Renal pelvis (tissue), 12 donors: ENCODE measurements at places on chromosomes 1 and 21.
A peak's percentile ranks its signal among the peaks of the same experiment; 100 is the strongest.

DNA sequence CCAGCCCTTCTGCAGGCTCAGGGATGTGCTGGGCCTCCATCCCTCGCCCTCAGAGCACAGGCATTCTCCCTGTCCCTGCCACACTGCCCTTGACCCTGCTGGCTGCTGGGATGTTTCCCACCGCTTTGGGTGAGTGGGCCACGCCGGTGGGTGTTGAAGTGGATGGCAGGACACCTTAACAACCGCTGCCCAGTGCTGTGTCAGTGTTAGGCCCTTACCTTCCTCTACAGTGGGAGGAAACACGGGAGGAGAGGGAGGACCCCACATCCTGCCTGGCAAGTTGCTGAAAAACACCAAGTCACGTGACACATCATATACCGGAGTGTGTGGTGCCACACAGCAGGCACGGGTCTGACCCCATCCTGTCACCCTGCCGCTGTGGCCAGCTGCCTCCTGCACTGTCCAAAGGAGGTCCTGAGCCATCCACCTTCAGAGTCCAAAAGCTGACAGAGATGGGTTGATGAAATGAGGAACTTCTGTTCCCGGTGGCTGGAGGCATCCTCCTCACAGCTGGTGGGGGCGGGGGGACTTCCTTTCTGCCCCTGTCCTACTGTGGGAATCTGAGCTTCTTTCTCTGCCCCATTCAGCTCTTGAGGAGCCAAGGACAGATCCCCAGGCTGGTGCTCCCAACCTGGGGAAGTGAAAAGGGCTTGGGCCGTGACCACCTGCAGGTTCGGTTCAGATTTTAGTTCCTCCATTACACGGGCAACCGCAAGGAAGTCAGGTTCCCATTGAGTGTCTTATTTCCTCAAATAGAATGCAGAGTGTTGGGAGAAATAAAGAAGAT lies 3.2 kb upstream of the THEMIS2 start:
- DNase-seq = no peak

- DNase-seq = no peak
Observed at GRCh38 chr1:60924964-60925798, 157.2 kb upstream of the NFIA start.

DNA sequence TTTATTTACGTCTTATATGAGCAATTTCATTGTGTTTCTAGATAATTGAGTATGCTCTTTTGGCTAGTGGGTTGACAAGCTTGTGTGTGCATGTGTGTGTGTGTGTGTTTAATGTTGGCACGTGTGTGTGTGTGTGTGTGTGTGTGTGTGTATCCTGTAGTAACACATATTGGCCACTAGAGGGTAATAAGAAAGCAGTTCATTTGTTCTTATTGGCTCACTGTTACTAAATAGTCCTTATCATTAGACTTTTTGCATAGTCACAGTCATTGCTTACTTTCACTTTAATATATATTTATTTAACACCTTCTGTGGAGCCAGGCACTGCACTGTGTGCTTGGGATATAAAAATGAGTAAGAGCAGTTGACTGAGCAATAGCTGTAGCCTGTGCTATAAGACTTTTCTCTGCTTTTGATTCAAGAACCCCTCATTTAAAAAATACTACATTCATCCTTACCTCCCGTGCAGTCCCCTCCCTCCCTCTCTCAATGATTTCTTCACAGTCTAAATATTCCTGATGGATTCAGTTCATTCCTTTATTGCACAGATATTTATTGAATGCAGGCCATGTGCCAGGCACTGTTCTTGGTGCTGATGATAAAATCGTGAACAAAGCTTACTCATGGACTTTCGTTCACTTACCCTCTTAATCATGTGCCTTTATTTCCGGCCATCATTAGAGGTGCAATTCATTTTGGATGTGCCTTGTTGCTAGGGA lies 96.7 kb downstream of the DYRK1A start:
- no peak for DNase-seq

DNA sequence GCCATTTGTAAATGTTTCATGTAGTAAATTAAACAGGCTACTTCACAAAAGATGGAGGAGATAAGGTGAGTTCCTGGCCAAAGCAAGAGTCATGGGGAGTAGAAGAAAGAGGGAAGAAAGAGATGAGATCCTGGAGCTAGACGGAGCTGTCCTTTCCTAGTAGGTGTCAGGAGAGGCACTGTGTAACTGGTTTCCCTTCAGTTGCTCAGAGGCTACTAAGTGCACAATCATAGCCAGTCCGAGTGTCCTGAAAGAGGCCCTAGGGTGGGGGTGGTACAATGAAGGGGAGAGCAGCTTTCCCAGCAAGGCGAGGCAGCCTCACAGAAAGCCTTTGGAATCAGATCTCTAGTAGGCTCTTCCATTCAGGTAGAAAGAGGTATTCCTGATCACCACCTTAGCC lies 390.9 kb downstream of the KCNH1 start:
- DNase-seq = no peak

DNA sequence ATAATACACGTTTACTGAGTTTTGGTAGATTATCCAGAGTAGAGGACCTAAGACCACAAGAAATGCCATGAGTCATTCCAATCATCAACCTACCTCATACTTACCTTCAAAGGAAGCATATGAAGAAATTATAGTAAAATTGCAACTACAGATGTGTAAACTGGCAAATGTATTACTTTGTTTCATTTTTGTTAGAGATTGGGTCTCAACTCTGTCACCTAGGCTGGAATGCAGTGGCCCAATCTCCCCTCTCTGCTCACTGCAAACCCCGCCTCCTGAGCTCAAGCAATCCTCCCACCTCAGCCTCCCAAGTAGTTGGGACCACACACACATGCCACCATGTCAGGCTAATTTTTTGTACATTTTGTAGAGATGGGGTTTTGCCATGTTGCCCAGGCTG lies 5.2 kb downstream of the TMCO1 start:
- DNase-seq = no peak

- peak; percentile 84 for DNase-seq
Observed at GRCh38 chr1:92858564-92859399, 26.9 kb downstream of the RPL5 start.
